Effector memory CD8-positive, alpha-beta T cell (primary cell): ENCODE measurements at places on chromosomes 1 and 21.

- no peak for DNase-seq
These were observed 48.1 kb downstream of the SYF2 start for GRCh38 chr1:25184001-25184762.

GRCh38 chr1:53575955-53576320, 116.7 kb downstream of the DMRTB1 start:
- DNase-seq = no peak

DNA sequence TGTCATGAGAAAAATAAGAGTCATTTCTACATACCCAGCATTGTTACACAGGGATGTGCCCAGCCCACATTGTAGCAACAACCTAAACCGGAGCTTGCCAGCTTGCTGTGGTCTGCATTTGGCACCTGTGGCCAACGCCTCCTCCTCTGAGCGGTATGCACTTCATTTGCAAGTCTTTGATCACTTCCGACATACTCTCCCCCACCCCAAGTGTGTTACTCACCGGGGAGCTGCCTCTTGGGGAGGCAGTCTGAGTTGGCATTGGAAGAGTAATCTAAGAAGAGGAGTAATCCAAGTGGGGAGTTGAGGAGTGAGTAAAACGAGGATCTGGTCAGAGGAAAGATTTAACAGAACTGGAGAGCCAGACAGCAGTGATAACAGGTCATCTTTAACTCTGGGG, 3.8 kb downstream of the BCL9 start:
- peak; percentile 82 for DNase-seq

- DNase-seq = peak; percentile 56
These were observed 7.3 kb downstream of the GNG4 start for GRCh38 chr1:235642011-235642942.

- no peak for DNase-seq
These were observed 5.0 kb downstream of the BTG3 start for GRCh38 chr21:17607684-17608083.

GRCh38 chr21:43782431-43783097, 6.5 kb upstream of the CSTB start:
- no peak for DNase-seq

- peak; percentile 96 for DNase-seq
These were observed 733 bp upstream of the ZBTB7B start for GRCh38 chr1:155001675-155002463.

- no peak for DNase-seq
These were observed 1.8 kb downstream of the WDR77 start for GRCh38 chr1:111446967-111447892.
